Ecto neural progenitor cell (in vitro differentiated cells): ENCODE measurements at places on chromosomes 4 and X.

DNA sequence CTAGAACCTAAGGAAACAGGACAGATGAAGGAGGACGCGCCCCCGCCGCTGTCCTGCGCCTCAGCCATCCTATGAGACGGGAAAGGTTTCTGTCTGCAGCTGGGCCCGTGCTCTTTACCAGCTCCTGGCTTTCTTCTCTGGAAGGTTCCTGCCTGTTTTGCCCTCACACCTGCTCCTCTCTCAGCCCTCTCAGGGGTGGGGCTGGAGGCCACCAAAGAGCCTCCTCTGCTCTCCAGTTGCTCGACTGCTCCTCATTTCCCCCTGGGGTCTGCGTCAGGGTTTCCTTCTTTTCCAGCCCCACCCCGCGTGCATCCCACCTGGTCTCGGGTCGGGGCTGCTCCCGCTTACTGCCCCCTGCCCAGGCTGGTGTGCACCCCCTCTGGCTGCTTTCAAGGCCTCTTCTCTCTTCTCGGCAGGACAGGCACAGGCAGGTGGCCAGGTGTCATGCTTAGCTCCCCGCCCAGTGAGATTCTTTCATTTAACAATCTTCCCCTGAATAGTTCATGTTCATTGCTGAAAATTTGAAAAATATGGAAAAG is 4.6 kb downstream of the HTT-AS start:
- no peak for DNase-seq

DNA sequence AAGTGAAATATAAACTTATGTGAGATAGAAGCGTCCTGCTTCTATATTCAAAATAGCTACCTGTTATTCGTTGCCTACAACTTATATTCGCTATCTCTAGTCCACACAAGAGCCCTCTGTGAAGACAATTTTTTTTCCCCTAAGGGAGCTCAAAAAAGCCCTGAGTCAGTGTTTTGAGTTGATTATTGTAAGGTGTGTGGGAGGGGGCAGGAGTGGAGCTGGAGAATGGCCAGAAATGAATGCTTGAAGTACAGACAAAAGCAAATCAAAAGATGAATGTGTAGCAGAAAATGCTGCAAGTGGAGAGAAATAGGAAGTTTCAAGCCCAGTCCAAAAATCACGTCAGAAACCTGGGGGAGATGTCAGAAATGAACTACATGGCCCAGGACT is 655.0 kb upstream of the LCORL start:
- DNase-seq = no peak

GRCh38 chrX:47498411-47498810 is 15.4 kb upstream of the ZNF41 start:
- no peak for DNase-seq

DNA sequence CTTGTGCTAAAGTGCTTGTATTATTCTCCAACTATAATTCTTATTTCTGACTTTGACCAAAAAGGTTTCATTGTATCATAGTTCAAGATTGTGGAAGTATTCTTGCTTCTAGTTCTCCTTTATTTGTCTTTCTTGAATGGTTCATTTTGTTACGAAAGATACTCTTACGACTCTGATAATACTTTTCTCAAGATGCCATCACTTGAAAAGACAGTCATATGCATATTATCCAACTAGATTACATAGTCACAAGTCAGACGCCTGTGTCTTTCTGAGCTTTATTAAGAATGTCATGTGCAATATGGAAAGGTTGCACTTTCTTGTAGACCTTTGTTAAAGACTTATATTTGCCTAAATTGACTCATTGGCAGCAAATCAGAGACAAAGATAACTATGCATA is 71.4 kb upstream of the HPGD start:
- no peak for DNase-seq

DNA sequence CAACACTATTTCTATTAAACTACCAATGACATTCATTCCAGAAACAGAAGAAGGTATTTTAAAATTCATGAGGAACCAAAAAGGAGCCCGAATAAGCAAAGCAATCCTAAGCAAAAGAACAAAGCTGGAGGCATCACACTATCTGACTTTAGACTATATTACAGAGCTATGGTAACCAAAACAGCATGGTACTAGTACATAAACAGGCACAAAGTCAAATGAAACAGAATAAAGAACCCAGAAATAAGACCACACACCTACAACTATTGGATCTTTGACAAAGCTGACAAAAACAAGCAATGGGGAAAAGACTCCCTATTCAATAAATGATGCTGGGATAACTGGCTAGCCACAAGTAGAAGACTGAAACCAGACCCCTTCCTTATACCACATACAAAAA is 122.3 kb downstream of the ITIH6 start:
- no peak for DNase-seq
